Fibroblast of skin of back (primary cell): ENCODE measurements at places on chromosomes 5 and 9.

- DNase-seq = no peak
Measured at GRCh38 chr5:133683646-133684596, 71.6 kb upstream of the FSTL4 start.

DNA sequence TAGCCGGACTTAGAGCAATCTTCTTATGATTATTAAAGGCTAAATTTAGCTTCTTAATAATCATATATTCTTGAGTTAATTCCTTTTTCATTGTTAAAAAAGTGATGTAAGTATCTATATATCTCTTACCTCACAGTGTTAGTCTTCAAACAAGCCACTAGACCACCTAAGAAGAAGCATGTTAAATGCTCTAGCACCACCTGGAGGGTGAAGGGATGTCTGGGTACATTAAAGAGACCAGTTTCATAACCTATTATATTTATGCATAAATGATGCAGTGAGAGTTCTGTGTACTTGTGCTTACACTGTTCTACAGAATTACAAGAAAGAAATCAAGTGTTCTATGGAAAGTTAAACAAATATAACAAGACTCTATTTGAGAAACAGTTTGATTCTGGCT lies 55.9 kb upstream of the SLCO6A1 start:
- no peak for DNase-seq

- DNase-seq = peak; percentile 39
Measured at GRCh38 chr5:98770911-98771322, 2.5 kb upstream of the RGMB start.

- peak; percentile 41 for DNase-seq
Measured at GRCh38 chr5:82821846-82822633, 255.2 kb downstream of the TMEM167A start.

DNA sequence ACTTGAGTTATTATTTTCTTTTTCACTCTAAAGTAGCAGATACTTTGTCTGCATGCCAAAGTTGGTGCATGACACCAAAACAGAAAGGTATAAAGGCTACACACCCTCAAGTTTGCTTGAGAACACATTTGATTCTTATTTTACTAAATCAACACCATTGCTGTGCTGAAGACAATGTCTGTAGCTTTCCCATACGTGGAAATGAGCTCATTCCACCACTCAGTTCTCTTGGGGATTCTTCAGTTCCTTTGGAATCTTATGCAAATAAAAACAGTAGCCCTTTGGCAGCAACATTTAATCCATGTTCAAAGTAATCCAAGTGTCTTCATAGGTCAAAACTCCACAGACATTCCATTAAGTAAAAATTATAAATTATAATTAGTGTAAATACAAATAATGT lies 264.9 kb downstream of the TLE1 start:
- peak; percentile 84 for DNase-seq

- DNase-seq = no peak
Measured at GRCh38 chr5:117738571-117738970, 1163.9 kb upstream of the SEMA6A start.

GRCh38 chr5:61737964-61738340 lies 405.9 kb downstream of the ZSWIM6 start:
- DNase-seq = no peak

GRCh38 chr5:116830079-116830478 lies 255.5 kb upstream of the SEMA6A start:
- no peak for DNase-seq

DNA sequence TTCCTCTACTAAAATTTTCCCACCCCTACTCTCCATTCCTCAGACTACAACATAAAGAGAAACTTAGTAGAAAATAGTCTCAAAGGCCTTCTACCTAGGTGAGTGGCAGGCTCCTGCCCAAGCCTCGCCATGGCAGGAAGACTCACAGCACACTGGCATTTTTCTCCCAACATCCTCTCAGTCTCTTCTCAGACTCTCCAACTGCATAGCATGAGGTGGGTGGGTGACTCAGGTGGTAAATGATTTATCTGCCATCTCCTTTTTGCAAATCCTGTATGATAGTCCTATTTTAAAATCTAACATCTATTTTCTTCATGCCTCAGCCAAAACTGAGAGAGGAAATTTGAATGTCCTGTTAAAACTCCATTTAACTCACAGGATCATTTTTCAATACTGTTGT lies 33.5 kb upstream of the GRIA1 start:
- DNase-seq = no peak

- DNase-seq = no peak
Measured at GRCh38 chr5:29252390-29252789, 1941.1 kb upstream of the CDH6 start.

DNA sequence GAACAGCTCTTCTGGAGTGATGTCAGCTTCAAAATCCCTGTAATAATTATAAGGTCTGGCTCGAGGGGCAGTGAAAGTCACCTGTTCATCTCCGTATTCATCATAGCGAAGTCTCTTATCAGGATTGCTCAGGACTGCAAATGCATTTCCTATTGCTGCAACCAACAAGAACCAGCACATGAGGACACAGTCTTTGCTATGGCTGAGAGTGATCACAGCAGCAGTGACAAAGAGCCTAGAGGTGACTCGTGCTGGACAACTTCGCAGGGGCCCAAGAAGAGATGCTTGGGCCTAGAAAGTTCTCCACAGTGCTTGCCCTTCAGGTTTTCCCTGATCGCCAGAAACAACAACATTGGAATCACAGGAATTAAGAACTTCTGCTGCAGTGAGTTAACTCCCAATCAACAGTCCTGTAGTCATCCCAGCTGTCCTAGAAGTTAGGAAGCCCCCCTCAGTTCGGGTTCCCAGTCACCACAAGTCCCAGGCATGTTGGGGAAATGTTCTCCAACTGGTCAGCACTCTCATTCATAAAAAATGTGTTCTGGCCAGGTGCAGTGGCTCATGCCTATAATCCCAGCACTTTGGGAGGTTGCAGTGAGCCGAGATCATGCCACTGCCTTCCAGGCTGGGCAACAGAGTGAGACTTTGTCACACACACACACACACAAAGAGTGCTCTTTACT lies 13.0 kb downstream of the DNAJC18 start:
- no peak for DNase-seq

- peak; percentile 87 for DNase-seq
Measured at GRCh38 chr5:141681695-141682641, at the start of gene ARAP3. ARAP3 (minus strand) TSS chr5:141682230; CDS start chr5:141680486, 1,744 bp downstream.

DNA sequence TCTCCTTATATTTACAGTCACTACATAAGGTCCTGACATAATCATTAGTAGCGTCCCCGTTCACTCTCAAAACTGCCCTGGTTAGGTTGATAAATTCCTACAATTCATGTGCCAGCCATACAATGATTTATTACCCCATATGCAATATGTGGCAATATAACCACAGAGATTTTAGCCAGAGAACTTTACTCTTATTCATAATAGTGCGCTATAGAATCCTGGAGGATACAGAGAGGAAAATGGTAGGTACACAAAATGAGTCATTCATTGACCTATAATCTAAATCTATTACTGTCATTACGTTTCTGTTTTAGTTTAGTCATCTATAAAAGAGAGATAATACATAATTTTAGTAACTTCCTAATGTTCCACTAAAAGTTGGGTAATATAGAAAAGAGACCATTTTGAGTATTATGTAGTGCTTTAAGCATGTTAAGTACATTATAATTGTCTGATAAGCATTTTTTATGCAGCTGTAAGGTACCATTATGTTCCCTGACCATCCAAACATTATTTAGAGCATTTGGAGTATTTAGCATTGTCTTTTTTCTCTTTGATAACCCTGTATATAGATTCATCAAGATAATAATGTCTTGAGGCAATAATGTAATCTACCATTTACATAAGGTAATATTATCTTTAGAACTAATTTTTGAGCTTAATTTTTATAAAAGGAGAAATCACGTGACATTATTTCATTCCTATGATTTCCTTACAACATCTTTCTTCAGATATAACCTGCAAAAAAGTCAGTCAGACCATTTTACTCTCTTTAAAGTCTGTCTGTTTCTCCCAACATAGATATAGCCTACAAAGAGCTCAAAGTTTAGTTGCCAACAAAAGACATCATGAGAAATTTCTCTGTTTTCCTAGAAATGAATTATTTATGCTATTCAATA lies 655.5 kb upstream of the ZNF608 start:
- no peak for DNase-seq

DNA sequence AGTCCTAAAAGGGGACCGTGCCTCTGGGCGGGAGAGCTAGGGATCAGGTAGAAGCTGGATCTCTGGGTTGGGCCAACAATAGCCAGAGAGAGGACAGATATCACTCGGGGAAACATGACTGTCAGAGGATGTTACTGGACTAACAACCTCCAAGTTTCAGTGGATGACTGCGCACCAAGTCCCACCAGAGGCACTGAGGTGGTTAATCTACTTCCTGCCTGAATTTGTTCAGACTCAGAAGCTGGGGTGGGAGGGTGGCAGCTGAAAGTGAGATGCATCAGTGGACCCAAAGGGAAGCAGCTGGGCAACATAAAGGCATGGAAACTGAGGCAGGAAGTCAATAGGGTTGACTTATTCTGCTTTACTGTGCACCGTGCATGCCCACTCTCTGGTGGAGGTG lies 130.1 kb upstream of the SLC44A1 start:
- no peak for DNase-seq

DNA sequence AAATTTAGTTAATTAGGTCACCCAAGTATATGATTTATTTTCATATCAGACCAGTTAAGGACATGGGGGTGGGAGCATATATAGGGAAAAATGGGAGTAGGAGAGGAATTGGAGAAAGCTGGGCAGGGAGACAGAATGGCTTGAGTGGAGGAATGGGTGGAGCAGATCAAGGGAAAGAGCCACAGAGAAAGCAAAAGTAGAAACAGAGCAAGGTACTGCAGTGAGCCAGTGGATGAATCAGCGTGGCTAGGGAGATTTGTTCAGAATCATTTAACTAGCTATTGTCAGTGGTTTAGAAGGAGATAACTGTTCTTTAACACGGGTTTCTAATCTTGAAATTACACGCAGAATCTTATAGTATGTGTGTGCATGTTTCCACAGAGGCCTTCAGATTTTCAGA lies 37.4 kb downstream of the SNX24 start:
- peak; percentile 18 for DNase-seq

- no peak for DNase-seq
Measured at GRCh38 chr5:51990241-51990640, 607.0 kb downstream of the ISL1 start.

DNA sequence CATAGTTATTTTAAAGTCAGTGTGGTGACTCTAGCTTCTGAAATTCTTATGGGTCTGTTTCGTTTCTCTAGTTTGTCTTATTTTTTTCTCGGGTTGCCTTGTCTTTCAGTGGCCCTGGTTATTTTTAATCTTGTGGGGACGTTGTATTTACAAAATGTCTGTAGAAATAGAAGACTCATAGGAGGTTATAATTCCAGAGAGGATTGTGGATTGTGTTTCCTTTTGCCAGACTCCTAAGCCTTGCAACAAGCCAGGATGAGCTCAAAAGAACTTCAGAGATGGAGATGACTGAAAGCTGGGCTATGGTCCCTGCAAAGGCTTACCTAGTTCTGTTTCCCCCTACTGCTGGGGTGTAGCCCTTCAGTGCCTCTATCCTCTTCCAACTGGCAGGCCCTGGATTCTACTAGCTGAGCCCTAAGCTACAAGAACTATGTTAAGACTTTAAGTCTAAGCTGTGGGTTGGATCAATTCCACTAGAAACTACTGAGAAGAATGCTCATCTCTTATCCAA lies 32.2 kb upstream of the LECT2 start:
- peak; percentile 79 for DNase-seq

GRCh38 chr9:89542401-89543021 lies 44.6 kb upstream of the SEMA4D start:
- no peak for DNase-seq

GRCh38 chr5:80688648-80689420 lies 34.1 kb upstream of the DHFR start:
- DNase-seq = no peak

DNA sequence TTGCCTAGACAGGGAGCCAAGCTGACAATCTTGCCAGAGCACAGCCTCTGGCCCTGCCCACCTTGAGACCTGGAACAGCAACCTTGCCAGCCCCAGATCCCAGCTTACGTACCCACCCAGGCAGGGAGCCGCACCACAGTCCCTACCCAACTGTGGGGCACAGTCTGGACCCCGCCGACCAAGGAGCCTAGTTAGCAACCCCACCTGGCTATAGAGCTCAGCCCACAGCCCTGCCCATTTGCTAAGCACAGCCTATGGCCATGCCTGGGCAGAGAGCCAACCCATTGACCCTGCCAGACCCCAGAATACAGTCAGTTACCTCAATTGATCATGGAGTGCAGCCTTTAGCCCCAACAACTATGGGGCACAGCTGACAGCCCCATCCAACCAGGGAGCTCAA lies 97.9 kb upstream of the SH3GL2 start:
- DNase-seq = no peak

DNA sequence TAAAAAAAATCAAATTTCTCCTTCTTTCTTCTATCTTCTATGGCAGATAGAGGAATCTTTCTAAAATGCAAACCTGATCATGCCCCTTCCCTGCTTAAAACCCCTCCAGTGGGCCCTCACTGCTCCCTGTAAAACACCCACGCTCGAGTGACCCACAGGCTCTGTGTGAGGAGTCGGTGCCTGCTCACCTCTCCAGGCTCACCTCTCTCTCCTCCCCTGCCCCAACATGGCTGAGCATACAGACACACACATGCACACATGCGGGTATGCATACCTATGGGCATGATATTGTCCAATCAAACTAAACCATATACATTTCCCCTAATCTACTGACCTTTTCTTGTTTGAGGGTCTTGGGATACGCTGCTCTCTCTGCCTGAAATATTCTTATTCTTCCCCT lies 40.8 kb upstream of the COL15A1 start:
- no peak for DNase-seq

DNA sequence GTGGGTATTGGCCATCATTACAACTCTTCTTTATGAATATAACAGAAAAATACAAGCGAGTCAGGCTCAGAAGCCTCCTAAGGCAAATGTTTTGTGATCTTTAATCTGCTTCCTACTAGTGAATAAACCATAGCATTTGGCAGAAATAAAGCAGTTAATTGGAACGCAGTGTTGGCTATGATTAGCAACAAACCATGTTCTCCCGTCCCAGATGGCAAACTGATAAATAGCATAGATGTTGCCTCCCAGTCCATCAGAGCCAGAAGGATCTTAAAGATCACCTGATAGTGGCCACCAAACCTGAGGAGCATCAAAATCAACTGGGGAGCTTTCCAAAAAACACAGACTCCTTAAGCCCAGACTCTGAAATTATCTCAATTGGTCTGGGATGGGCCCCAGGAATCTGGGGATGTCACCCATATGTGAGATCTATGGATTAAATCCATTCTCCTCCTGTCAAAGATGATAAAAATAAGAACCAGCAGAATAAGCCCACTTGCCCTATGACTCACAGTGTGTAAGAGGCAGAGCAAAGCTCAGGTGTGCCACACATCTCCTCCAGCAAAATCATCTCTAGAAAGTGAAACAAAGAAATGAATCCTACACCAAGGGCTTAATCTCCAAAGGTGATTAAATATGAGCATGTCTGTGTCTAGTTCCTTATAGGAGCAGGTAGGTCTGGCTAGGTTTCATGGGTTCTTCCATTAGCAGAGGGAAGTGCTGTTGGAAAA lies 50.3 kb downstream of the APBA1 start:
- DNase-seq = no peak
